NCI-H446 treated with DMSO at 0.1 percent for 48 hours (cell line): ENCODE measurements at places on chromosomes 2 and 18.

DNA sequence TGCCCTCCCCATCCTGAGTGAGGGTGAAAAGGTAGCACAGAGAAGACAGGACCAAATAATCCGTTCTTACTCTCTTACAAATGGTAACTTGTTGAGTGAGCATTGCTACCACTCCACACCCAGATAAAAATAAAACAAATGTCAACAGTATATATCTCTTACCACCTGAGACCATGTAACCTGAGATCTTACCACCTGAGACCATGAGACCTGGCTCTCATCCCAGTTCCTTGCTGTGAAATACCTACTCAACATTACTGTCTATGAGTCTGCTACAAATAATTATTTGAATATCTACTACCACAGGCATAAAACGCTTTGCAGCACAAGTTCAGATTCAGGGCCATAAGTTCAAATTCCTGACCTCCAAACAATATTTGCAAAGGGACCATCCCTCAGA lies 234.7 kb downstream of the C1D start:
- no peak for DNase-seq

DNA sequence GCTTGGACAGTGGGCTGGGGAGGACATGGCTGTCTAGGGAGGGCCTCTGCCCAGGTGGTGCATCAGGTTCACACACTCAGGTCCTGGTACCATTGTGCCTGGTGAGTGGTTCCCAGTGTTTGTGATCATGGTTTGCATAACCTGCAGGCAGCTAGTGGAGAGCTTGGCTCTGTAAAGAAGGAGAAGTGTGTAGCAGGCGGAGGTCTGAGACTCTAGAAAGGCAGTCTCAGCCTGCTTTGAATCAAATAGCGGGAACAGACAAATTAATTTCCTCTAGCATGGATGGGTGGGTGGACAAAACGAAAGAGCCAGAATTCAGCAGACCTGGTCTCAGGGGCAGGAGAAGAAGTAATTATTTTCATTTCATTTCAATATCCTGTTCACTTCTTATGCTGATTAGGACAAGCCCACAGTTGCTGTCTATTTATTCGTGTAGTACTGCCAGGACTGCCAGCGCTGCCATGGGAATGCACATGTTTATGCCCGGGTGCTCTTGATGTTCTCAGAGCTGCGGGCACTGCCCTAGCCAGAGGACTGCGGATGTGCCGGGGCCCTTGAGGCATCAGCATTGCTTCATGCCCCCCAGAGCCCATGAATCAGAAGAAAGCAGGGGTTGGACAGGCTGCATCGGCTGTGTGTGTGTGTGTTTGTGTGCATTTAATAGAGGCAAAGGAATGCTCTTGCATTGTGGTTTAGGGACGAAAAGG lies 45.4 kb upstream of the DLX2 start:
- no peak for DNase-seq

GRCh38 chr2:34229998-34230397 lies 630.9 kb upstream of the FAM98A start:
- DNase-seq, result no peak

DNA sequence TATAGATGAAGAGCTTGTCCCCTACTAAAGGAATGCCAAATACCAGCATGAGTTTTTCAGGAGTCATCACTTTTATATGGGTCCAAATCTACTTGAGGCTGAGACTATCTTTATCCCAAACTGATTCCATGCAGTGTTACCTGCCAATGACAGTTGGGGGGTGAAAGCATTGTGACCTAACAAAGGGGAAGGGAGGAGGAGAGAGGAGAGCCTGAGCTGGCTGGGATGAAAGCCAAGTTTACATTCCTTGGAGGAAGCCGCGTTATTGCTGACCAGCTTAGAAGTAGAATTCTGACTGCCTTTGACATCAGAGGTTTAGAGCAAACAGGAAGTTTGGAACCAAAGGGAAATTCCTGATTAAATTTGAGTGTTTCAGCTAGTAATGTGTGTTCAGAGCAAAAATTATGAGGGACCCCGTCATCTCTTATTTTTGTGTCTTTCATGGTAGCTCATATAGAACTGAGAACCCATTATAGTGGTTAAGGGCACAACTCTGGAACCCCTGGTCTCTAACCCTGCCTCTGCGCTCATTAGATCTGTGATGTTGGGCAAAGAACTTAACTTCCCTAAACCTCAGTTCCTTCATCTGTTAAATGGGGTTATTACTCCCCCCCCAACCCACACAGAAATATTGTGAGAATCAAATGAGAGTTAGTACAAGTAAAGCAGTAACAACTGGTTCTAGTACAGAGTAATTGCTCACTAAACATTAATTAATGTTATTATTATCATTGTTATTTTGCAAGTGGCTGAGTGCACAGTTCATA lies 199.3 kb upstream of the EPAS1 start:
- no peak for DNase-seq

- DNase-seq, result no peak
Measured at GRCh38 chr18:8609659-8610458, 622 bp downstream of the RAB12 start.

- no peak for DNase-seq
Measured at GRCh38 chr18:26931659-26932058, 66.2 kb upstream of the AQP4 start.

GRCh38 chr2:233408366-233409285 lies 54.3 kb downstream of the DGKD start:
- DNase-seq, result no peak

DNA sequence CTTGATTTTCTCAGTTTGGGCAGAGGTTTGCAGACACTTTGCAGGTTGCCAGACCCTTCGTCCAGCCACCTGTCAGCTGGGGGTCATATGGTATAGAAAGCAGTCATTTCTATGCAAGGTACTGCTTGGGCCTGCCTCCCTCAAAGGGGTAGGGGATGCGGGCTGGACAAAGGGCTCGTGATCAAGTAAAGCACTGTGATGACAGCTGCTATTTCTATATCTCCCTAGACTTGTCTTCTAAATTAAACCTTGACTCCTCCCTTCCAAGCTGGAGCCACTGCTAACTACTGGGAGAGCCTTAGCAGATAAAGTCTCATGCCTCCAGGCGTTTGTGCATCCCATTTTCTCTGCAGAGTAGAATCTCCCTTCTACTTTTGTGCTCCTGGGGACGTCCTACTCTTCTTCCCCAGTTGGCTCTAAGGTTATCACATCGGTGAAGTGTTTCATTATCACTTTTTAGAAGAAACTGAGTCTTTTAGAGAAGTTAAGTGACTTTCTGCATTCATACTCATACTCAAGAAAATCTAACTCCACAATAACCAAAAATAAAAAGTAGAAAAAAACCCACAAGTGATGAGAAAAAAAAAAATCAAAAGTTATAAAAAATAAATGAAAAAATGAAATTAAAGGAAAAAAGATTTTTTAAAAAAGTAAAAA lies 710 bp upstream of the XRCC5 start:
- no peak for DNase-seq

- no peak for DNase-seq
Measured at GRCh38 chr18:72458271-72458670, 85.9 kb downstream of the CBLN2 start.

GRCh38 chr2:600542-601386 lies 76.4 kb downstream of the TMEM18 start:
- no peak for DNase-seq

- no peak for DNase-seq
Measured at GRCh38 chr18:48021273-48021914, 90.9 kb upstream of the SMAD2 start.

- no peak for DNase-seq
Measured at GRCh38 chr2:221518201-221518934, 53.7 kb downstream of the EPHA4 start.

- no peak for DNase-seq
Measured at GRCh38 chr18:3083766-3084165, 70.8 kb upstream of the LPIN2 start.

DNA sequence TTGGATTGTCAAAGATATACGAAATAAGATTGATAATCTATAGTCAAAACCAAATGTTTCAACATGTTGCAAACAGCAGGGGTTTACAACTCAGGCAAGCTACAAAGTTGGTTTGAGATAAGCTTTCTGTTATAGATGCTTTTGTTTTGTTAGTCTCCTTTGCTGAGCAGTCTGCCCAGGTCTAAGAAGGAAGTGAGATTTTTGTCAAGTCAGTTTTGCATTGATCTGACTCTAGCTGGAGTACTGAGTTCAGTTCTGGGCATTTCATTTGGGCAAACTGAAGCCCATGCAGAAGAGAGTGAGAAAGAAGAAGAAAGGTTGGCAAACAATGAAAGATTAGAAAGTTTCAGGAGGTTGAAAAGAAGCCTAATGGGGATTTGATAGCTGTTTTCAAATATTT lies 983.0 kb upstream of the SLC39A10 start:
- DNase-seq, result no peak

DNA sequence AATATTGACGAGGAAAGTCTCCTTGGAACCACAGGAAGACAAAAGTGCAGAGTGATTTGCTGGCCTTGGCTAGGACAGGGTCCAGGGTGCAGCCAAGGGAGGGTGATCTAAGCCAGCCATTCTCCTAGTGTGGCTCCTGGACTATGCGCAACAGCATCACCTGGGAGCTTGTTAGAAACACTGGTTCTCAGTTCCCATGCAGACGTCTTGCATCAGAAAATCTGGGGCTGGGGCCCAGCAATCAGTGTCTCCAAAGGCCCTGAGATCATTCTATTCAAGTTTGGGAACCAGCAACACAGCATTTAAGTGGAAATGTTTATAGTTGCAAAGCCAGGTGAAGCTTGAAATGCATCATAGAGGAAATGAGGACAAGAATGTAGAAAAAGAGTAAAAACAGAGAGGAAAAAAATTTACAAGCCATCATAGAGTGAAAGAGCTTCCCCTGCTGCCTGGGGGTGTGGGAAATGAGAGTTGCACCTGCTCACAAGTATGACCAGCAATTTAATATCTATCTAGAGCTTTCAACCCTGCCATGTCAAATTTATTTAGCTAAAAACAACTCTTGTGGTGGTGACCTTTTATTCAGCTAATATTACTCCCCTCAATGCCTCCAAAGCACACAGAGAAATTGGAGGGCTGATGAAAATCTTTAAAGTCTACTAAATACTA lies 54.4 kb upstream of the SEC11C start:
- no peak for DNase-seq

DNA sequence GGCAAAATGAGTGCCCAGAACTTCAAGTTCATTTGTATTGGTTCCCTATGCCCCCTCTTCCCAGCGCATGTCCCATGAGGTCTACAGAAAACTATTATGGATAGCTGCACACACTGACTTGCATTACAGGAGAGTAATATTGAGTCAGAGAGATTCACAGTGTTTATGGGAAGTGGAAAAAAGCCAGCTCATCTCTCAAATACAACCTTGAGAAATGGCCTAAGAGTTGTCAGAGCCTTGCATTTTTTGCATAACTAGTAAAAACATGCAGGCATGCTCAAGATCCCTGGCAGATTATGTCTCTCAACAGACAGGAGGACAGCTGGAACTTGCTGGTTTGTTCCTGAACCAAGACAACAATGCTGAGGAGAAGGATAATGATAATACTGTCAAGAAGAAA lies 1292.8 kb downstream of the DSC3 start:
- no peak for DNase-seq

GRCh38 chr2:98385050-98385699 lies 38.9 kb downstream of the CNGA3 start:
- DNase-seq, result peak; percentile 3

GRCh38 chr18:62877411-62878221 lies 162.3 kb downstream of the PHLPP1 start:
- DNase-seq, result peak; percentile 4

DNA sequence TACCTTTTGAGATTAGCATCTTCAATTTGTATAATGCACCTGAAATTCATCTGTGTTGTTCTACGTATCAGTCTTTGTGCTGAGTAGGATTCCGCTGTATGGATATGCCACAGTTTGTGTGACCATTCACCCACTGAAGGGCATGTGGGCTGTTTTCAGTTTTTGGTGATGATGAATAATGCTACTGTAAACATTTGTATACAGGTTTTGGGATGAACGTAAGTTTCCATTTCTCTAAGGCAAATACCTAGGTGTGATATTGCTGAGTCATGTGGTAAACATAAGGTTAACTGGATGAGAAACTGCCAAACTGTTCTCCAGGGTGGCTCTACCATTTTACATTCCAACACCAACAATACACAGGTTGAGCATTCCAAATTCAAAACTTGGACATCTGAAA lies 35.1 kb downstream of the CABYR start:
- DNase-seq, result no peak

- no peak for DNase-seq
Measured at GRCh38 chr2:127503491-127503890, 22.8 kb downstream of the IWS1 start.
